ENCODE measurements at places on chromosomes 13 and 19.

DNA sequence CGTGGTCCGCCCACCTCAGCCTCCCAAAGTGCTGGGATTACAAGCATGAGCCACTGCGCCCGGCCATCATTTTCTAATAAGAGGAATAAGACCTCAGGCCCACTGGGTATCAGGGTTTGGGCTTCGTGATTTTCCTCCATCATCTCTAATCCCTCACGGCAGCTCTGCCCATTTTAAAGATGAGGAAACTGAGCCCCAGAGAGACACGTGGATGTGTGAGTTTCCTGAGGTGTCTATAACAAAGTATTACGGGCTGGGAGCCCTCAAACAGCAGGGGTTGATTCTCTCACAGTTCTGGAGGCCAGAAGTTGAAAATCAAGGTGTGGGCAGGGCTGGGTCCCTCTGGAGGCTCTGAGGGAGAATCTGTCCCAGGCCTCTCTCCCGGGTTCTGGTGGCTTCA lies 33.7 kb downstream of the MYO9B start:
- DNase-seq: no peak

DNA sequence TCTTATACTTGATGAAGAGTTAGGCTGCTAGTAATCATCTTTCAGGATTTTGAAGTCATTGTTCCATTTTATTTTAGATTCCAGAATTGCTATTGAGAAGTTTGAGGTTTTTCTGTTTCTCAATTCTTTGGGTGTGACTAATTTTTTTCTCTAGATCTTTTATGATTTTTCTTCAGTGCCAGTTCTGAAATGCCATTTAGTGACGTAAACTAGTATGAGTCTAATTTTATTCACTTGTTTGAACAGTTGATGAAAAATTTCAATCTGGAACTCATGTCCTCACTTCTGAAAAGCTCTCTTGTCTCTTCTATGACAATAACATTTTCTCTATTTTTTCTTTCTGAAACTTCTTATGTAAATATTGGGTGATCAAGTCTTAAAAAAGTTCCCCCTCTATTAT lies 188.5 kb upstream of the HTR2A start:
- DNase-seq: no peak

GRCh38 chr13:60689076-60689475 lies 292.1 kb downstream of the TDRD3 start:
- DNase-seq: no peak

DNA sequence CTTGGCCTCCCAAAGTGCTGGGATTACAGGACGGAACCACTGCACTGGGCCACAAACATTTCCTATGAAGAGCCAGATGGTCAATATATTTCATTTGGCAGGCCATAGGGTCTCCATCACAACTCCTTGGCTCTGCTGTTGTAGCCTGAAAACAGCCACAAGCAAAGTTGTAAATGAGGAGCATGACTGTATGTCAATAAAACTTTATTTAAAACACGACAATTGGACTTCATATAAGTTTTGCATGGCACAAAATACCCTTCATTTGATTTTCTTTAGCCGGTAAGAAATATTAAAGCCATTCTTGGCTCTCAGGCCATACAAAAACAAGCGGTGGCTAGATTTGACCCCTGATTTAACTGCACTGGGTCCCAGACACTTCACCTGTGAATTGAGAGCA lies 3.1 kb upstream of the FPR1 start:
- no peak for DNase-seq

DNA sequence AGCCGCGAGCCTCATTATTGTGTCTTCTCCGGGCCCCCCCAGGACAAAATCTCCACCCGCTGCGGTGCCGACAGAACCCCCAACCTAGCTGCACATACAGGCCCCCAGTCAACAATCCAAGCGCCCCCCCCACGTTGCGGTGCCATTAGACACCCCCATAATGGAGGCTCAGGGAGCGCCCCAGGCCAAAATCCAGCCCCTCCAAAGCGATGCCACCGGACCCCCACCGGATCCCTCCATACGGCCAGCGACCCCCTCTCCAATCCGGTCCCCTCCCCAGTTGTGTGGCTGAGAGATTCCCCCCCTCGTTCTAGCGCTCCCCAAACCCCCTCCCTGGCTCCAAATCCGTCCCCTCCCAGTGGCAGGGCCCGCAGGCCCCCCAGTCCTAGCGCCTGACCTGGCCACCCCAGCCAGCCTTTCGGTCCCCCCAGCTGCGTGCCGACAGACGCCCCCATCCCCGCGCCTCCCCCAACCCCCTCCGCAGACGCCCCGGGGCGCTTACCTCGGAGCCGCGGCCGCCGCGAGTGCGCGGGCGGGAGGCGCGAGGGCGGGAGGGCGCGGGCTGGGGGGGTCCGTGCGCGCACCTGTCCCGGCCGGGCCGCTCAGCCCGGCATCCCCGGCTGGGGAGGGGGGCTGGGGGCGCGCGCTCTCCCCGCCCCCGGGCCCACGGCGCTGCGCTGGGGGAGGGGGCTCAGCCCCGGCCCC lies 21.6 kb upstream of the SEMA6B start:
- no peak for DNase-seq
